Activated CD4-positive, alpha-beta memory T cell treated with anti-CD3 and anti-CD28 coated beads for 36 hours (primary cell): ENCODE measurements at places on chromosomes 6 and 20.

DNA sequence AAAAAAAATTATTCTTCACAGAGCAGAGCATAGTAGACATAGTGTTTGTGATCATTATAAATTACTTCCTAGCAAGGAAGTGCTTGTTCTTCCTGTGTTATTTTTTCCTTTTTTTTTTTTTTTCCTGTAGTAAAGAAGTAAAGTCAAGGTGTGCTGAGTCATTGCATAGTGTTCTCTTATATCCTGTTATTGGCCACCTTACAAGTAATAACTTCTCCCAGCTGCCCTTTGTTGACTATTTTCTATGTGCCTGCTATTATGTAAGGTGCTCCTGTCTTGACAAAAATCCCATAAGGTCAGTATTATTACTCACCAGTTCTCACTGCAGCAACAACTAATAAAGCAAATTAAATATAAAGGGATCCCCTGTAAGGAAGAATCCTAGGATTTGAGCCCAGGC is 195.3 kb downstream of the GJA1 start:
- H3K4me3 ChIP-seq, result no peak overlapping the region
- no peaks in the 10 kb centered on the region for H3K27me3 ChIP-seq
- H3K4me1 ChIP-seq, result no peaks in the 10 kb centered on the region
- DNase-seq, result no peak

GRCh38 chr20:7248281-7249201 is 481.1 kb downstream of the BMP2 start:
- no peak overlapping the region for H3K27ac ChIP-seq
- no peaks in the 10 kb centered on the region for H3K36me3 ChIP-seq
- no peak for DNase-seq
- H3K27me3 ChIP-seq, result no peaks in the 10 kb centered on the region
- no peak overlapping the region for H3K4me3 ChIP-seq

DNA sequence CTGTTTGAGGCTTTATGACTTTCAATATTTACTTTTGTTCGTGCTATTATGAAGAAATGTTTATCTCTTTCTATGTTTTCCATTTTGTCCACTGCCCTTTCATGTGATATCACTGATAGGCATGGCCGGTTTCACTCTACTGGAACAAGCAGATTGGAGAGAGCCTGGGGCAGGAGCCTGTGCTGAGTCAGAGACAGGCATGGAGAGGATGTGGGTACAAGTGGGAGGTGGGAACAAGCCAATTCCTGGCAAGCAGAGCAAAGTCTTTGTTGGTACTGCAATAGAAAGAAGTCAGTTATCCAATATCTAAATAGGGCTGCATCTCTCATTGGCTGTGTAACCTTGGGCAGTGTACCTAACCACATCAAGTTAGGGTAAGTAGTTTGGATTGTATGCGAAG is 545.6 kb upstream of the MAP3K7 start:
- no peak overlapping the region for H3K27ac ChIP-seq
- no peak for DNase-seq
- H3K4me1 ChIP-seq, result no peaks in the 10 kb centered on the region
- no peaks in the 10 kb centered on the region for H3K36me3 ChIP-seq
- H3K4me3 ChIP-seq, result no peak overlapping the region

DNA sequence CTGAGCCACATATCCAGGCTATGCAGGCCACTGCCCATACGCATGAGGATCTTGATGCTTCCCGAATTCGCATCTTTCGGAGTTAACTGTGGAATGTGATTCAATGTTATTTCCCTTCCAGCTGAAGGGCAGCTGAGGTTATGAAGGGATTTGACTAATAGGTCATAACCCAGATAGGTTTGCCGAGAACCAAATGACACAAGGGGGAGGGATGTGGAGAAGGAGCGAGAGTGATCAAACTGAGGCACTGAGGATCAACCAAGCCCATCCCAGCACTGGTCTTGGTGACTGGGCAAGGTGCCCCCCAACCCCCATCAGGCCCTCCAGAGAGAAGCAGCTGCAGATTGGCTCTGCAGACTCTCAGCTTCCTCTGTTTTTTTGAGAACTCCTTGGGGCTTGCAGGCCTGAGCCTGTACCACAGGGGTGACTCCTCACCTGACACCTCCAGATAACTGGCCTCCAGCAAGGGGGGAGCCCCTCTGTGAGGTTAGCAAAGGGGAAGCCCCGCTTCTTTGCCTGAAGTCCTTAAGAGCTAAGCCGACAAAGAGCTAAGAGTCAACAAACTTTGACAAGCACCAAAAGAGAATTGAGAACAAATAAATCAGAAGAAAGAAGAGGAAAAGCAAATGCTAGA is 185.9 kb downstream of the PDE7B start:
- no peaks in the 10 kb centered on the region for H3K4me1 ChIP-seq
- no peak overlapping the region for H3K4me3 ChIP-seq
- H3K36me3 ChIP-seq, result no peaks in the 10 kb centered on the region
- H3K27me3 ChIP-seq, result peaks cover 7% of the 10 kb centered on the region
- H3K27ac ChIP-seq, result no peak overlapping the region
- peak; percentile 49 for DNase-seq

DNA sequence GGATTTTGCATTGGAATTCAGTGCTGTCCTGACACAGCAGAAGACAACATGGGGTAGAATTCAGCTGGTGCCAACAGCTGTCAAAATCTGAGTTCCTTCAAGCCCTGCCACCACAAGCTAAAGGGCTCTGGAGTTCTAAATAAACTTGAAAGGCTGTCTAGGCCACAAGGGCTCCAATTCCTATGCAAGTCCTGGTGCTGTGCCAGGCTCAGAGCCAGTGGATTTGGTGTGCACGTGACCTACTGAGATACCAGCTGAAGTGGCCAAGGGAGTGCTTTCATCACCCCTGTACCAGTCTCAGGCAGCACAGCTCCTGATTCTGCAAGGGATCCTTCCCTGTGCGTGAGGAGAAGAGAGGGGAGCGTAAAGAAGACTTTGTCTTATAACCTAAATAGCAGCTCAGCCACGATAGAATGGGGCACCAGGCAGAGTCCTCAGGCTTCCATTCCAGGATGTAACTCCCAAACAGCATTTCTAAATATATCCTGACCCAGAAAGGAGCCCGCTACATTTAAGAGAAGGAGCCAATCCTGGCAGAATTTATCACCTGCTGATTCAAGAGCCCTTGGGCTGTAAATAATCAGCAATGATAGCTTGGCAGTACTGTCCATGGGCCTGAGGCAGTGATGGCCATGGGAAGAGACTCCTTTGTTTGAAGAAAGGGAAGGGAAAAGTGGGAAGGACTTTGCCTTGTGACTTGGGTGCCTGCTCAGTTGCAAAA is 881.2 kb upstream of the EPHA7 start:
- no peaks in the 10 kb centered on the region for H3K4me1 ChIP-seq
- no peak overlapping the region for H3K4me3 ChIP-seq
- DNase-seq, result no peak
- H3K27me3 ChIP-seq, result no peaks in the 10 kb centered on the region

DNA sequence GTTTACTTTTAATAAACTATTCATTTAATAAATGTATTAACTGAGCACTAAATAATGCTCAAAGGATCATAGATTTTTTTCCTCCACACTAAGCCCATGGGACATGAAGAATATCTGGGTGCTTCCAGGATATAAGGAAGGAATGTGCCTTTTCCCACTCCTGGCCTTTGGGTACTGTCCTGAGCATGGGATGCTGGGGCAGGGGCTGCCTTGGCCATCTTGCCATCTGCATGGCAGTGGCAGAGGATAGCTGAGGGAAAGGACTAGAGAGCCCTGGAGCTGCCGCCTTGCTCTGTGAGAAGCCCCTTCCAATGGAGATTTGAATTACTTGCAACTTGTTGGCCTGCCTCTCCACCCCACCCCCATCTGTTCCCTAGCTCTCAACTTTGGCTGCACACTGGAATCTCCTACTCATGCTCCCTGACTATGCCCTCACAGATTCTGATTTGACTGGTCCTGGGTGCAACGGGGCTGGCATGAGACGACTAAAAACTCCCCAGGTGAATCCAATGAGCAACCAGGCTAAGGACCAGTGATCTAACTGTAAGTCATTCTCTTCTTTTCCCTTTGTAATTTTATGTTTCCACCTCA is 15.6 kb downstream of the DDRGK1 start:
- no peak overlapping the region for H3K4me3 ChIP-seq
- DNase-seq, result peak; percentile 20
- peaks cover 33% of the 10 kb centered on the region for H3K36me3 ChIP-seq
- no peaks in the 10 kb centered on the region for H3K27me3 ChIP-seq

DNA sequence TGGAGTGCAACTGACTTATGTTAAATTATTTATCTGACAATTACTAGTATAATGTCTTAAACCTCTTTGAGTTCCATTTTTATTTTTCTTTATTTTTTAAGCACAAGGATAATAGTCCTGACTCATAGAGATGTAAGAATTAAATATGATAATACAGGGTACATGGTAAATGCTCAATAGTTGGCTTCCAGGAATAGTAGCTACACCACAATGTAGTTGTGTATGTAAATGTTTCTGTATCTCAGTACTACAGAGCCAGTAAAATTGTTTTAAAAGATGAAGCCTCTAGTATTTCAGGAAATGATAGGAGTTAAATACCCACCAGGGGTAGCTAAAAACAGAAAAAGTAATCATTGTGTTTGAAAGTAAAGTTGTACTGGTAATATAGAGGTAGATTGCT is 487.4 kb upstream of the IRAK1BP1 start:
- H3K27me3 ChIP-seq, result no peaks in the 10 kb centered on the region
- no peak for DNase-seq
- no peak overlapping the region for H3K27ac ChIP-seq
- H3K4me1 ChIP-seq, result no peaks in the 10 kb centered on the region

DNA sequence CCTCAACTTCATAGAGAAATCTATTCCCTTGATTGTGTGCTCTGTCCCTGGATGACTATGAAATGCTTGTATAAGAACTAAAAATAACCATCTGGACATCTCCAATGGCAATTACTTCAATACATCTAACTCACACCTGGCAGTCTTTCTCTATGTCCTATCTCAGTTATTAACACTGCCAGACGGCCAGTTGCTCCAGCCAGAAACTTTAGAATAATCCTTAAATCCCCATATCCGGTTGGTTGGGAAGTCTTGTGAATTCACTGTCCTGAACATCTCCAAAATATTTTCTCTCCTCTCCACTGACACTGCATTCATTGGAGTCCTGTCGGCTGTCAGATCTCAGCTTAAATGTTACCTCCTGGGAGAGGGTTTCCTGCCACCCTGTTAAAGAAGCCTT is 12.2 kb upstream of the LAMA2 start:
- H3K4me1 ChIP-seq, result no peaks in the 10 kb centered on the region
- H3K4me3 ChIP-seq, result no peak overlapping the region
- H3K27me3 ChIP-seq, result no peaks in the 10 kb centered on the region
- H3K36me3 ChIP-seq, result no peaks in the 10 kb centered on the region
- no peak for DNase-seq
- no peak overlapping the region for H3K27ac ChIP-seq

DNA sequence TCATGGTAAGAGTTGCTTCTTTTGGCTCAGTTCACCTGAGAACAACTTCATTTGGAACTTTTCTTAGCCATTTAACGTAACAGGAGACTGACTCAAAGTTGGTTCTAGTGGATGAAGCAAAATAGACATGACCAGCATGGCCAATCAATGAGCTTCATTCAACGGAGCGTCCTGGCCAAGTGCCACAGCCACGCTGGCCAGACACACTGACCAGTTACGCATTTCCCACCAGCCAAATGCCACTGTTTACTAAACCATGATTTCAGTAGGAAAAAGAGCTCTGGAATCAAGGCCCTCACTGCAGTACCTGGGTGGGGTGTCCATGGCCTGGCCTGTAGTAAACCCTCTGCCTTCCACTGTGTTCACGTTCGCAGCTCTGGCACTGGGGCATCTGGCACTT is 80.4 kb downstream of the POPDC3 start:
- DNase-seq, result no peak
- H3K27ac ChIP-seq, result no peak overlapping the region
- peaks cover 6% of the 10 kb centered on the region for H3K27me3 ChIP-seq
- no peak overlapping the region for H3K4me3 ChIP-seq
